ENCODE measurements at places on chromosomes 7 and 10.

GRCh38 chr7:44936322-44936721, 42.5 kb downstream of the MYO1G start:
- DNase-seq: no peak

DNA sequence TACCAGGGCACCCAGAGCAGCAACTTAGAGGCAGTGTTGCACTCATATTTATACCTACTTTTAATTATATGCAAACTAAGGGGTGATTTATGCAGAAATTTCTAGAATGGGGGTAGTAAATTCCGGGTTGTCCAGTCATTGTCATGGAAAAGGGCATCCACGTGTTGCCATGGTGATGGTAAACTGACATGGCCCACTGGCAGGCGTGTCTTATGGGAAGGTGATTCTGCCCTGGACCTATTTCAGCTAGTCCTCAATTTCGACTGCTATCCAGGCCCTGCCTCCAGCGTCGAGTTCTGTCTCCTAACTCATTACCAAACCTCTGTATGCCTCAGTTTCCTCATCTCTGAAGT, 12.8 kb downstream of the SNX8 start:
- DNase-seq: no peak

DNA sequence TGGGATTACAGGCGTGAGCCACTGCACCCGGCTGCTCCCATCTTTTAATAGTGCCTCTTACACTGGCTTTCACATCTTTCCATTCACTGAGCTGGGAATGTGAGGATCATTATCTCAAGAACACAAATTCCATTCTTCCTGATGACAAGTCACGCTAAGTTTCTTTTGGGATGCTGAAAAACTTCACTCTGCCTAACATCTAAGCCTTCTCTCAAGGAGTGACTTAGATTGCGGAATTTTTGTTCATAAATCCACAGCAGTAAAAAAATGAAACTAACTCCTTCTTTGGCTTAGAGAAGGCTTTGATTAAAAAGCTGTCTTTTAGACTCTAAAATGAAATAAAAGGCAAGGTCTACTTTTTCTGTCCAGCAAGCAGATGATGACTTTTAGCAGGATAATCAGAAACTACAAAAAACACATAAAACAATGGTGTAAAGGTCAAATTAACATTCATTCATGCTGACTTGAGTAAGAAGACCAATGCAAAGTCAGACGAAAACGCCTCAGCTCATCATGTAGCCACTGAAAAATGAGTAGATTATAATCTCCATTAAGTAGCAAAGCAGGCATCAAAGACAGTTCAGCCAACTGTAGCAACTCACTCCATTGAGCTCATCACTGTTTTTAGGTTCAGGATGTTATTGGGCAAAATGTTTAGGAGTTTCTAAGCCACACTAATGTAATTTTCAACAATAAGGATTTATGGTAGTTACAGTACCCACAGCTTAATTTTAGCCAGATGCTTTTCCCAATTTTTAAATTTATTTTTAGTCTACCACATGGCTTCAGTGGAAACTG, 178.8 kb downstream of the ELMO1 start:
- DNase-seq: no peak

GRCh38 chr10:65350611-65351010, 1575.2 kb upstream of the LRRTM3 start:
- no peak for DNase-seq

DNA sequence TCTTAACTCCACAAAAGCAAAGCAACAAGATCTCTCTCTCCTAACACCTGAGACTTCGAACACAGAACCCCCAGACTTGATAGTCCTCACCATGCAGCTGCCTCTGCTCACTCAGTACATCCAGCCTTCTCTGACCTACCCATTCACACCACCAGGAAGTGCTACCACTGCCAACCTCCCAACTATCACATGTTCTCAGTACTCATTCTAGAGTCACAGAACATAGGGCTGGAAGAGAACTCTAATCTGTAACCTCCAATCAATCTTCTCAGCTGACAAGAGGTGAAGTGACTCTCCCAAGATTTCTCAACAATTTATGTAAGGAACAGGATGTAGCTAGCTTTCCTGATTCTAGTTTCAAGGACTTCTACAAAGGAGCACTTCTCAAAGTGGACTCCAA, 3.8 kb downstream of the NUDCD3 start:
- no peak for DNase-seq

DNA sequence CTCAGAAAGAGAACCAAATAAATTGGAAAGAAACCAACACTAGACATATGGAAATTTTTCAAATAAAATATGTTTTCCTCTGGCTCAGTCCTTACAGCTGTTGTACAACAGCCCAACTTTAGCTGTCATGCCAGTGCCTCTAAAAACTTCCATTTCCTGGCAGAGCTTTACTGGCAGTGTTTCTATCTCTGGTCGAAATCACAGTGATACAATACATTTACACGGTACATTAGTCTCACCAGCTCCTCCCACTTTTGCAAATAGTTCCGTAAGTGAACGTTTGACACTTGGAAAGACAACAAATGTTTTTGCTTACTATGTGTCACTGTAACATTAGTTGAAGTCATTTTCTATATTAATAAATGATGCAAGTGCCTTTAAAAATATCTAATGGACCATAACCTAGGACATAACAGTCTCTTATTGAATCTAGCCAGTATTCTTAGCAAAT, 29.8 kb downstream of the BCAP29 start:
- DNase-seq: no peak

DNA sequence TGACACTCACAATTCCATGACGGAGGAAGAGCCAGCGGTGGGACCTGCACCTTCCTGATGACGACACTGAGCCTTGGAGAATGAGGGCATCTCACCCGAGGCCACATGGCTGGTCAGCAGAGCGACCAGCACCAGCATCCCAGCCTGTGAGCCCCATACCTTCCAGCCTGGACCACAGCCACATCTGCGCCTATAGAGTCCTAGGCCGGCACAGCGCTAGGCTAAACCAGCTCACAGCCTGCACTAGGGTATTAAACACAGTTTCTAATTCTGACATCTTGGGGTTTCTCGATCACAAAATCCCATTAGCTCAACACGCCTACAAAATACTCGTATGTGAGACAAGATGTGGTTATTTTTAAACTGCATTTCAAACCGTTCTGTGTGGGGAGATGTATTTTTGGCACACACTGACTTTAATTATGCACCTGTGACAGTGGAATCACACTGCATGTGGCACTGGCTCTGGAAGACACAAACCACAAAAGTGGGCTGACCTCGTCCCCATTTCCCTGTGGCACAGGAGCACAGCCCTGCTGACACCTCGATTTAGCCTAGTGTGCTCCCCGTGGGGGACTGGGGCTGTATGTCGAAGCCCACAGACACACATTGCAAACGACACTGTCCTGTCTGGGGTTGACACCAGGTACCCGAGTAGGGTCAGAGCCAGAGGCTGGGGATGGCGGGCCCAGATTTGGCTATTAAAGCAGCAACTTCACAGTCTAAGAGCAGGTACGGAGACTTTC, 32.5 kb downstream of the CPXM2 start:
- DNase-seq: no peak

GRCh38 chr7:22675421-22675820, 51.6 kb upstream of the IL6 start:
- no peak for DNase-seq

DNA sequence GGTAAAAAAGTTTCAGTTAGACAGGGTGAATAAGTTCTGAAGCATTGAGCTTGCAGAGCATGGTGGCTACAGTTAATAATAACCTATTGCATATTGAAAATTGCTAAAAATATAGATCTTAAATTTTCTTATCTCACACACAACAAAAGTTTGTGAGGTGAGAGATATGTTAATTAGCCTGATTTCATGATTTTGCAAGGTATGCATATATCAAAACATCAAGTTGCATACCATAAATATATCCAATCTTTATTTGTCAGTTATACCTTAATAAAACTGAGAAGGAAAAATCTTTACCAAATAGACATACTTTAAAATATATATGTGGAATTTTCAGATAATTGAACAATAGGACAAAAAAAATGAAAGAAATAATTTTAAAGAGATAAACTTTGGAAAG, 16.6 kb downstream of the TAC1 start:
- no peak for DNase-seq

DNA sequence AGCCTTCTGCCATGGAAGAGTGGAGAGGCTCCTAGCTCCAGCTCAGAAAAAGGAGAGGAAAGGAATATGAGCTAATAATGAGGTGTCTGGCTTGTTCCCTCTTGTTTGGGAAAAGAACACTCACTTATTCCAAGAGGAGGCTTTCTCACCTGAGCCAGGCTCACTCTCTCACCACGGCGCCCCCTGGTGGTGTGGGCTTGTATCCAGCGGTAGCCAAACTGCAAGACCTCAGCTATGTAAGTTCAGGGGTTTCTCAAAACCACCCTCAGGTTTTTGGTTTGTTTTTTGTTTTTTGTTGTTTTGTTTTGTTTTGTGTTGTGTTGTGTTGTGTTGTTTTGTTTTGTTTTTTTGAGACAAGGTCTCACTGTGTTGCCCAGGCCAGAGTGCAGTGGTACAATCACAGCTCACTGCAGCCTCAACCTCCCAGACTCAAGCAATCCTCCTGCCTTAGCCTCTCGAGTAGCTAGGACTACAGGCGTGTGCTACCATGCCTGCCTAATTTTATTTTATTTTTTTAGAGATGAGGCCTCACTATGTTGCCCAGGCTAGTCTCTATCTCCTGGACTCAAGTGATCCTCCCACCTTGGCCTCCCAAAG, 124.0 kb downstream of the TMEM130 start:
- DNase-seq: peak; percentile 48

- DNase-seq: no peak
Measured at GRCh38 chr7:119692541-119692940, 580.4 kb upstream of the KCND2 start.

- DNase-seq: no peak
Measured at GRCh38 chr10:101164020-101164419, 32.9 kb downstream of the TLX1 start.

DNA sequence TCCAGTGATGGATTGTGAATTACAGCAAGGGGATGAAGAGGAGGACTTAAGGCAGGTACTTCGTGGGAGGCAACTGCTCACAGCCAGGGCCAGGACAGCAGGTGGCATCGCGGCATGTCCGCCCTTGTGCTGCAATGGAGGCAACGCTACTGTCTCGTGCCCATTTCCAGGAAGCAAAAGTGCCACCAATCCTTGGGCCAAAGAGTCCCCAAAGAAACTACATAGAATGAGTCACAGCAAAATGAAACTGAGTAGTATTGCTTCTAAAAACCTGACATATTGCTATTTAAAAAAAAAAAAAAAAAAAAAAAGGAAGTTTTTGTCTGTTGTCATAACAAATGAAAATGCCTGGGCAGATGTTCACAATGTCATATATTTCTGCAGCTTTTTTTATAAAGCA, 46.6 kb downstream of the RSU1 start:
- DNase-seq: no peak

GRCh38 chr10:22322641-22323160, 1.8 kb downstream of the BMI1 start:
- no peak for DNase-seq

GRCh38 chr7:4657640-4658417, 24.3 kb upstream of the FOXK1 start:
- DNase-seq: no peak

GRCh38 chr10:21514818-21515351, 10.6 kb downstream of the SKIDA1 start:
- DNase-seq: no peak

GRCh38 chr10:101878869-101879268, 35.3 kb upstream of the KCNIP2 start:
- no peak for DNase-seq

GRCh38 chr7:126223729-126224128, 1029.0 kb downstream of the GRM8 start:
- no peak for DNase-seq

DNA sequence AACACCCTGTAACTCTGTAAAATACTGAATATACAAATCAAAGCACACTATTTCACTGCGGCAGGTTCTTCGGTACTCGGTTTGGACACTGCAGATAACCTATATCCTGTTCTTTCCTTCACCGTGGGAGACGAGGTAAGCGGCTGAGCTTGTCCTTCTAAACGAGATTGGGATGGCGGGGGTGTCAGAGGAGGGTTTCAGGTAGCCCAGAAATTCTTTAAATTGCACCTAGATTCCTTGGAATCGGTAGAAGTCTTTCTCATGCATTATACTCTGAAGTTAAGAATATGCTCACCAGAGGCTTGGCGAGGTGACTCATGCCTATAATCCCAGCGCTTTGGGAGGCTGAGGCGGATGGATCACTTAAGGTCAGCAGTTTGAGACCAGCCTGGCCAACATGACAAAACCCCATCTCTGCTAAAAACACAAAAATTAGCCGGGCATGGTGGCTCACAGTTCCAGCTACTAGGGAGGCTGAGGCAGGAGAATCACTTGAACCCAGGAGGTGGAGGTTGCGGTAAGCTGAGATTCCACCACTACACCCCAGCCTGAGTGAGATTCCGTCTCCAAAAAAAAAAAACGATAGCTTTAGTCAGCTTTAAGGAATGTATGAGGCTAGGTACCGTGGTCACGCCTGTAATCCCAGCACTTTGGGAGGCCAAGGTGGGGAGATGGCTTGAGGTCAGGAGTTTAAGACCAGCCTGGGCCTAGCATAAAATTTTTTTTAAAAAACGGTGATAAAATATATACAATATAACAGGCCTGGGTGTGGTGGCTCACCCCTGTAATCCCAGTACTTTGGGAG, 10.1 kb upstream of the LAT2 start:
- no peak for DNase-seq

- no peak for DNase-seq
Measured at GRCh38 chr10:104300002-104300735, 31.2 kb downstream of the GSTO2 start.

DNA sequence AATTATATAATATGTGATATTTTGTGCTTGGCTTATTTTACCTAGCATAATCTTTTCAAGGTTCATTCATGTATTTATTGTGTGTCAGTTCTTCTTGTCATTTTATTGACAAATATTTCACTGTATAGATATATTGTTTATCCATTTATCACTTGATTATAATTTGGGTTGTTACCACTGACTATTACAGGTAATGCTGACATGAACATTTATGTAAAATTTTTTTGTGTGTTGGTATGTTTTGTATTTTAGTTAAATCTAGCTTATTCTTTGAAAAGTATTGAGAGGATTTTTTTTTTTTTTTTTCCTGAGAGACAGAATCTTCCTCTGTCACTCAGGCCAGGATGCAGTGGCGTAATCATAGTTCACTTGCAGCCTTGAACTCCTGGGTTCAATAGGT, 107.7 kb downstream of the MAPK8 start:
- DNase-seq: no peak

- no peak for DNase-seq
Measured at GRCh38 chr7:19437446-19437845, 271.4 kb downstream of the POLR1F start.

Data from substantia nigra (tissue), 51 donors.